Activated CD4-positive, alpha-beta T cell treated with anti-CD3 and anti-CD28 coated beads, Interleukin-2, amount 10 ng/mL, durations not matched to agents 24 days and 14 days (primary cell): ENCODE measurements at places on chromosomes 6 and 20.

GRCh38 chr6:97052896-97053295, 128.4 kb downstream of the KLHL32 start:
- no peak for DNase-seq

DNA sequence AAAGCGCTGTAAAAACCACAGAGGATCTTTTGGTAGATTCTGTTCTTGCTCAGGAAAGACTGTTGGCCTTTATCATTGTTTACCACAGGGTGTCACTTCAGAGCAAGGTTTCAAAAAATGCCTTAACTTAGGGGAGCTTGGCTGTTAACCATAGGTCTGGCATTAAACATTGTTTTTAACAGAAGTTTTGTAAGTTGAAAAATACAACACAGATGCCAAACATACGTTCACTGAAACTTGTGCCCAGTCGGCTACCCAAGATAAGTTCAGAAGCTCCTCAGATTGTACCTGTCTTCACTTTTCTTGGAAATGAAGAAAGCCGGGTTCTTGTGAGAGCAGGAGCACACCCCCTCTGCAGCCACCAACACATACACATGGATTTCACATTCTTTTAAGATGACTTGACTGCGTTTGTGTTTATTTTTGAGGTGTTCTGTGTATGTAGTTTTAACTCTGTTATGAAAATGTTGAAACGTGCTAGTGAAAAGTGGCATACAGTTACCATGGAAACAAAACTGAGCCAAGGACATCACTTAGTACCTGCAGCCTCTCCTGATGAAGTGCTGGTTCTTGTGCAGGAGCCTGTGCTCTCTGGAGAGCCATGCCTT, 64.9 kb downstream of the SYCP2L start:
- no peak for DNase-seq

GRCh38 chr6:26183581-26184366, 96.5 kb downstream of the HFE start:
- DNase-seq = peak; percentile 92

DNA sequence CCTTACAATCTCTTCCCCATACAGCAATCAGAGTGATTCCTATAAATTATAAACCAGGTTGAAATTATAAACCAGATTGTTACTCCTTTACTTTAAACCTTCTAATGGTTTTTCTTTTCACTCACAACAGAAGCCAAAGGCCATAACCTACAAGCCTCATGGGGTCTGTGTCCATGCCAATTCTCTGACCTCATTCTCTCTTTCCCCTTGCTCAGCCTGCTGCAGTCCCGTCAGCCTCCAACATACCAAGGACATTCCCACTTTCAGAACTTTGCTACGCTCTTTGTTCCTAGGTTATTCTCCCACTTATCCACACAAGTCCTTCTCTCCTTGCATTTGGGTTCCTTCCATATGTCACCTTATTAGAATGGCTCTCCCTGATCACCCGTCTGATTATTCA, 277.9 kb upstream of the TCF21 start:
- no peak for DNase-seq

DNA sequence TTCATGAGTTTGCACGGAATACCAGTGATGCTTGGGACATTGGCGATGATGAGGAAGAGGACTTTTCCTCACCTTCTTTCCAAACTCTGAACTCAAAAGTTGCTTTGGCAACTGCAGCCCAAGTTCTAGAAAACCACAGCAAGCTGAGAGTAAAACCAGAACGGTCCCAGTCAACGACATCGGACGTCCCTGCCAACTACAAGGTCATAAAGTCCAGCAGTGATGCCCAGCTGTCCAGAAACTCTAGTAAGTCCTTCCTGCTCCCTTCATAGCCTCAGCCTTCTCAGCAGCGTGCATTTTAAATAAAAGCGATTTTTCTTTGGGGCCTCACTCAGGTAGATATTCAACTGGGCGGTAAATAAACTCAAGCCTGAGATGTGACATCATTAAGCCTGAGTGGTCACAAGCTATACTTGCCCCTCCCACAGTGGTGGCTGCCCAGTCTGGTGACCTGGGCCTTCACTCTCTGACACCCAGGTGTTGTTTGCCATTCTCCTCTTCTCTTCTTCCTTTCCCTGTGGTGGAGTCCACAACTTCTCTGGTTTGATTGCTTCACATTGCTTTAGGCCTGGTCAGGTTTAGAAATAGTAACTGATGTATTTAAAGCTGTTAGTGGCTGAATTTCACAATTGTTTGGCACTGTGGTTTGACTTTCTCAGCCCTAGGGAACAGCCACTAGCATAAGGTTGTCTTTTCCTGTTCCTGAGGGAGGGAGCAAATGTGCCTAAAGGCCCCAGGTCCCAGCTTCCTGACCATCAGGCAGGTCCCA, 21.6 kb upstream of the TMEM217 start:
- no peak for DNase-seq

DNA sequence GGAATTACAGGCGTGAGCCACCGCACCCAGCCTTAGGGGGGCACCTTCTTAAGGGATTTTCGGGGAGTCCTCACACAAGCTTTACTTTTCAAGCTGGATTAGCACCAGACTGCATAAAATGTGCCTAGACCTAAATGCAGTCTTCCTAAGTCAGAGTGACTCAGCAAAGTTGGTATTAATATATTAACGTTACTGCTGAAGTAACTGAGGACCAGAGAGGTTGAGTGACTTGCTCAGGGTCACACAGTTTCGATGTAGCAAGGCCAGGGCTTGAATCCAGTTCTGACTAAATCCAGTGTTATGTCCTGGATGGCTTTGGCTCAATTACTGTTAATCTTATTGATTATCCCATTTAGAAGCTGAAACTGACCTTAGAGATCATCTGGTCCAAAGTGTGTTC, 13.4 kb downstream of the EDEM2 start:
- DNase-seq = no peak

- no peak for DNase-seq
Measured at GRCh38 chr6:57097596-57097995, 7.6 kb downstream of the ZNF451 start.

DNA sequence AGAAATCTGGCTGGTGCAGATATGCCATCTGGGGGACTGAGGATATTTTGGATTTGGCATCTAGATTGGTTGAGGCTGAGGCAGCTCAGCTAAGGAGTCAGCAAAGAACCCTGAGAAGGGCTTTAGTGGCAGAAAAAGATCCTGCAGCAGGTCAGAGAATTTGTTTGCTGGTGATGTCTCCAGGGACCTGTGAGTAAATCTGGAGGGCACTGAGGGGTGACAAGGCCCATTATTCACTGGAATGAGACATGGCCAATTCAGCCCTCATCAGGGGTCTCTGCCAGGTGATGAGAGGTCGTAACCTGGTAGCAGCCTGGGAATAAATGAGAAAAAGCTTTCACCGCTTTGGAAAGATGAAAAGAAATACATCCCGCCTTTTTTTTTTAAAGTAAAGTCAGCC, 118.3 kb upstream of the FBXL4 start:
- DNase-seq = no peak

DNA sequence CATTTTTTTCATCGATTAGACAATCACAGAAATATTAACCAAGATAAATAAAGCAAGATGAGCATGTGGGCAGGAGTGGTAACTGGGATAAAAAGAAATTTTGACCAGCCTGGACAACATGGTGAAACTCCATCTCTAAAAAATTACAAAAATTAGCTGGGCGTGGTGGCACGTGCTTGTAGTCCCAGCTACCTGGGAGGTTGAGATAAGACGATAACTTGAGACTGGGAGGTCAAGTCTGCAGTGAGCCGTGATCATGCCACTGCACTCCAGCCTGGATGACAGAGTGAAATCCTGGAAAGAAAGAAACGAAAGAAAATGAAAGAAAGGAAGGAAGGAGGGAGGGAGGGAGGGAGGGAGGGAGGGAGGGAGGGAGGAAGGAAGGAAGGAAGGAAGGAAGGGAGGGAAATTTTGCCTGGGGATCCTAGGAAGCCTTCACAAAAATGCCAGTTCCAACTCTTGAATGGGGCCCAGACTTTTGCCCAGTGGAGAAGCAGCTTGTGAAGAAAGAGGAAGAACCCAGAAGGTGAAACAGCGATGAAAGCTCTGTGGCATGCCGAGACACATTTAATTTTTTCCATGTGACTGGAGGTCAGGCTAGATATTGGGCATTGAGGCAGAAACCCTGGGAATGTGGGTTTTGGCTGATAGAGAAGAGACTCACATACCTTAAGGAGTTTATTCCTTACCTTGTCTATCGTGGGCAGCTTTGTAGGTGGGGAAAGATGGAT, 20.3 kb downstream of the CCDC170 start:
- DNase-seq = no peak

GRCh38 chr20:59985864-59986263, 27.6 kb downstream of the CDH26 start:
- no peak for DNase-seq

DNA sequence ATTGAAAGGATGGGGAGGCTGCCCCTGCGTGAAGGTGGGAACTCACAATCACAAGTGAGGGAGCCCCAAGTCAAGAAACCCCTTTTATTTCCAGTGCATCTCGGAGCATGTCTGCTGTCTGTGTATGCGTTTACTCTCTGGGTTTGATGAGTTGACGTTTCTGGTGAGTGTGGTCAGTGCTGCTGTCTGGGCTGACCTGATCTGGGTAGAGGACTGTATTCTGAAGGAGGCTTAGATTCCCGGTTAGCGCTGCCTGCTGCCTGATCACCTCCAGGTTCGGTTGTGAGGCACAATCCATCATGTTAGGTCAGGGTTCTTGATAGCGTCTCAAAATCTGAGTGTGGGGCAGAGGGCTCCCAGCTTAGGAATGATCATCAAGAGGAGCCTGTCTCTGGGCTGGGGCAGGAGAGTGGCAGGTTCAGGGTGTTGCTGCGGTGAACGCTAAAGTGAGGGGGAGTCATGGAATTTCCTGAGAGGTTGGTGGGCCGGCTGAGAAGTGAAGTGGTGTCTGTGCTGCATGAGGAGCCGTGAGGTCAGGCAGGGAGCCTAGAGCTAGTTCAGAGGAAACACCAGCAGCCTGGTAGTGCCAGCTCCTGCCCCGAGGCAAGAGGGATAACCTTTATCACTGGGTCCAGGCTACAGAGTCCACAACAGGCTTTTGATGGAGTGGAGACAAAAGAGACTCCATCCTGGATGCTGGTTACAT, 225.3 kb upstream of the CST7 start:
- DNase-seq = no peak

- DNase-seq = no peak
Measured at GRCh38 chr20:58212636-58213035, 15.8 kb downstream of the ANKRD60 start.

DNA sequence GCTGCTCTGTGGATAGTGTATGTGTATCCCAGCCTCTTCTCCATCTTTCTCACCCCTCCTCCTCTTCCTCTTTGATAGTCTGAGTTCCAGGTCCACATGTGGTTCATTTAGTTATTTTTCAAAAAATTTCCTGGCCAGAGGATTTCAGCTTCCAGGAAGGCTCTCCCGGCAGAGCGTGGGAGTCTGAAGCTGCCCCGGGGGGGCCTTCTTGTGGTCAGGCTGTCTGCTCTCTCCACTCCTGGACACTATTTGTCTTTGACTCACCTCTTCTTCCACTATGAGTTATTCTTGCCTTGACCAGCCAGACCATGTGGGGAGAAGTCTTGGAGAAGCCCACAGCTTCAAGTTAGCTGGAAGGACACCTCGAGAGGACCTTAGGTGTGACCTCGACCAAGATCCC, 258.8 kb downstream of the CDC5L start:
- no peak for DNase-seq

- DNase-seq = no peak
Measured at GRCh38 chr6:88111991-88112390, 54.2 kb downstream of the CNR1 start.

- no peak for DNase-seq
Measured at GRCh38 chr6:27541212-27541932, 68.5 kb upstream of the ZNF184 start.

DNA sequence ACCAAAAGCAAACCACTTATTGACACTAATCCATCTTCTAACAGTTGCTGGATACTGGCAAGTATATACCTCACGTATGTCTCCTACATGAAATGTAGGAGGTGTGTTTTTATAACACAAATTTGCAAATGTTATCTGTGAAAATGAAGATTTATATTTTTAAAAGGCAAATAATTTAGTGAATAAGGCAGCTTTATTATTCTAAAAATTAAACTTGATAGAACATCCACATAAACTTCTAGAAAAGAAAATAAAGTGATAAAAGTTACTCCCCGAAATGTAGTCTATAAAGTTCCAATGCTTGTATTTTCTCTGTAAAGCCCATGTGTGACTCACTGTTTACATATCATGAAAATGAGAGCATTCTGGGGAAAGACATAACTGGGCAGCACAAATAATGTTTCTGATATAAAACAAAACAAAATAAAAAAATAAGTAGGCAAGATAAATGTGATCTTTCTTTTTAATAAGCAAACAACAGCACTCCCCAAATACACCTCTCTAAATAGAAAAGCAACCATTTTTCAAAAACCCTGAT, 84.4 kb downstream of the MAP7 start:
- no peak for DNase-seq

GRCh38 chr6:132003516-132004178, 52.5 kb upstream of the CCN2 start:
- DNase-seq = peak; percentile 21

DNA sequence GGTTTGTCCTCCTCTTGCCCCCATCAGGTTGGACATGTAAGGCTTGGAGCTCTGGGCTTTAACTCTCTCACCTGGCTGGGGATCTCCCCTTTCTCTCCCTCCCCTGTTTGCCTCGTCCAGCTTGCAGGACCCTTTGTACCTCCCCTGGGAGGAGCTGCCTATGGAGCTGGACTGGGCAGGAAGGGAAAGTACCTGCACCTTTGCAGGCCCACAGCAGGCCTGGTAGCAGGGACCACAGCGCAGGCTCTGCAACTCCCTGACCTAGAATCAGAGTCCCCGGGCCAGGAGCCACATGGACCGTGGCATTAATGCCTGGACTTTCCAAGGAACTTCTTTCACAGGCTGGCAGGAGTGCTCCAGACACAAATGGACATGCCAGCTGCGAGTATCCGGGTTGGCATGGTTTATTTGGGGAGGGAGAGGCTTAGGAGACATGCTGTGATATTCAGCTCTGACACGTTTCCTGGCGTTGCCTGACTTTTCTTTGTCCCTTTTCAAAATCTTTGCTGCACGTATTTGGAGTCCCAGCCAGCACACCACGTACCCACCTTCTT, 268.5 kb upstream of the EXOC2 start:
- no peak for DNase-seq

DNA sequence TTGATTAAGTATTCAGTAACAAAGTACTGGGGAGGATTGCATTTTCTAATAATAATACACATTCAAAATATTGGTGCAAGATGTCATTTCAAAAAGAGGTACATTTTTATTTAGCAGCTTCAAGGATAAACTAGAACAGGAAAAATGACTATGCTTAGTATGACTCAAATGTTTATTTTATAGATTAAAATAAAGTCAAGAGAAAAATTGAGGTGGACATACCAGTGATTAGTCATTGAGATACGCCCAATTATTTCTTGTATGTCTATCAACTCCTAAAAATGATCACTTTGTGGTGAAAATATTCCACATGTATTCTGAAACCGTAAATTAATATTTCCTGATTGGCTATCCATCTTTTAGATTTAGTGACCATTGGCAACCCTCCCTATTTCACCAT, 96.7 kb downstream of the PHF3 start:
- DNase-seq = no peak
